ENCODE measurements at places on chromosomes 2 and 18.

- no peak for DNase-seq
These were observed 102.4 kb downstream of the CACNB4 start for GRCh38 chr2:151996243-151997003.

GRCh38 chr2:201152999-201153815 lies 29.7 kb upstream of the CASP10 start:
- no peak for DNase-seq

DNA sequence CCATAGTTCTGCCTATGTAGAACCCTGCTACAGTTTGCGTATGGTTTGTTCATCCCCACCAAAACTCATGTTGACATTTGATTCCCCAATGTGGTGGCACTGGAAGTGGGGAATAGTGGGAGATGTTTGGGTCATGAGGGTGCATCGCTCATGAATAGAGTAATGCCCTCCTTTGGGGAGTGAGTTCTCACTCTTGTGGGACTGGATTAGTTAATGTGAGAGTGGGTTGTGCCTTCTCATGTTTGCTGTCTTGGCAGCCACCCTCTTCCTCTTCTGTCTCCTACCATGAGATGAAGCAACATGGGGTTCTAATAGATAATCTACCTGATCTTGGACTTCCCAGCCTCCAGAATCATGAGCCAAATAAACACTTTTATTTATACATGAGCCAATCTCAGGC lies 237.2 kb upstream of the APCDD1 start:
- no peak for DNase-seq

- no peak for DNase-seq
These were observed 172.0 kb downstream of the MGAT5 start for GRCh38 chr2:134425724-134426496.

DNA sequence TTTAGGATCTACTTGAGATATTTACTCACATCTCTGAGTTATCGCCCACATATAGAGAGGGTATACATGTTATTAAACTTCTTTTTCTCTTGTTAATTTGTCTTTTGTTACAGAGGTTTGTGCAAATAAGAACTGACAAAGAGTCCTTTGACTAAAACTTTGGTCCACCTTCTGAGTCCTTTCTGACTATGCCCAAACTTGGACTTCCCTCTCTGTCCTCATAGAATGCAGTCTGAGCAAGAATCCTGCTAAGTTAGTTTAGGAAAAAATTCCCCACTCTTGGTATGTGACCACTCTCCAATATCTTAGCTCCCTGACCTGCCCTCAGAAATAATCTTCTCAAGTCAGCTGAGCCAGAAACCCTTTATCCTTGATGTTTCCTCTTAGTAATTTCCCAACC lies 257.5 kb upstream of the REG3G start:
- DNase-seq = no peak

GRCh38 chr18:58668211-58668610 lies 3.1 kb upstream of the MALT1 start:
- no peak for DNase-seq

DNA sequence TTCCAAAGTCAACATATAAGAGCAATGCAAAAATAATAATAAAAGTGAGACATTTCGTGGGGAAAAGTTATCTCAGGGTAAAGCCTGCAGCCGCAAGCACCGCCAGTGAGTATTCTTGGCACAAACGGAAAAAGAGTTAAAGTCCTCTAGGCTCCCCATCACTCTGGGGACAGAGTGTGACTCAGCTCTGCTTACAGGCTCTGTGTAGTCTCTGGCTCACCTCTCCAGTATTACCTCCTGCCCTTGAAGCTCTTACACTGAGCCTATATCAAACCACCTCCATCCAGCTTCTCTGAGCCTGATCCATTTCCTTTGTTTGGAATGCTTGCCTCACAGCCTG lies 55.5 kb downstream of the MTHFD2 start:
- no peak for DNase-seq

GRCh38 chr2:14516844-14517243 lies 115.7 kb upstream of the LRATD1 start:
- DNase-seq = no peak

GRCh38 chr2:237734905-237735623 lies 63.5 kb upstream of the RBM44 start:
- DNase-seq = no peak

- no peak for DNase-seq
These were observed 160.7 kb downstream of the RAB3GAP1 start for GRCh38 chr2:135212757-135213156.

GRCh38 chr2:230244211-230244610 lies 18.7 kb downstream of the SP140 start:
- no peak for DNase-seq

- DNase-seq = no peak
These were observed 68.4 kb upstream of the ALPP start for GRCh38 chr2:232310121-232310520.

GRCh38 chr2:161423421-161424393 lies 7.6 kb downstream of the TBR1 start:
- no peak for DNase-seq

DNA sequence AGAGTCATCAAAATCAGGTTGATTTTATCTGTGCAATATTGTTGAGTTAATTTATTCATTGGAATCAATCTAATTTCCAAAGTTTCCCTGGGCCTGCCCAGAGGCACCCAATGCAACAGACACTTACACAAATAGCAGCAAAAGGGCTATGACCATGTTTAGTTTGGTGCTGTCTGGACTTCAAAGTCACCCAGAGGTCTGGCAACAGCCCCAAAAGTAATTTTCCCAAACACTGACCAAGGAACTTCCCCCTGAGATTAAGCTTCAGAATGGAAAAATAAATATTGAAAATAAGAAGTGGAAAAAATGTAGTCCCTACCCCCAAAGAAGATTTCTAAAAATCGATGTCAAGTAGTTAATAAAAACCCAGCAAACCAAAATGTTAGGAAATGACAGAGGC lies 70.9 kb upstream of the RNF152 start:
- DNase-seq = no peak

GRCh38 chr2:181552808-181553207 lies 95.6 kb downstream of the ITGA4 start:
- no peak for DNase-seq

GRCh38 chr18:78602430-78602829 lies 377.2 kb upstream of the SALL3 start:
- DNase-seq = no peak

DNA sequence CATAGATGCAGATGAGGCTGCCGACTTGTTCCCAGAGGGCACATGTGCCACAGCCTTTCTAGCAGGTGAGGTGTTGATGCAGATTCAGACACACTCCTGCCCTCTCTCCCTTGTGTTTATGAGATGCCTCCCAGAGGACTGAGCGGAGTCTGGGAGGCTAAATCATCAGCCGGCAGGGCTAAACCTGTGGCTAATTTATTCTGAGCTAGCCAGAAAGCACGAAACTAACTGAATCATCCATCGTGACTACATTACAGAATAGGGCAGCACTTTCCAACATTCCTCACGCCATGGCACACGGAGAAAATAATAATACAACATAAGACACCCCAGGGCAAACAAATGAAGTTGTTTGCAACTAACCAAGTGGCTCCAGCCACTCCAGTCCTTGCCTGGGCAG lies 101.7 kb upstream of the FZD7 start:
- no peak for DNase-seq

- no peak for DNase-seq
These were observed 71.3 kb downstream of the PPP1R1C start for GRCh38 chr2:182057002-182057401.

DNA sequence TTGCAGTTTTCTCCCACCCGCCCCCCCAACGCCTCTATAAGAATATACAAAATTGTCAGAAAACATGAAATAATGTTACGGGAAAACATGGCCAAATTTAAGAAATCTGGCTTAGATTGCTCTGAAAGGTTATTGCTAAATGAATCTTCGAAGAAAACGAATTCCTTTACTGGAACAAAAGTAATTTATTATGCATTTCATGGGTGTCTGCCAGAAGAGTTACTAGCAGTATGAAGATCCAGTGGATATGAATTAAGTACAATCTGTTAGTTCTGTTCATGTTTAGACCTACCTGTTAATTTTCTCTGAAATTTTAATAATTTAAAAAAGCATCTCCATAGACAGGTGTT lies 21.9 kb downstream of the GATA6 start:
- DNase-seq = no peak

DNA sequence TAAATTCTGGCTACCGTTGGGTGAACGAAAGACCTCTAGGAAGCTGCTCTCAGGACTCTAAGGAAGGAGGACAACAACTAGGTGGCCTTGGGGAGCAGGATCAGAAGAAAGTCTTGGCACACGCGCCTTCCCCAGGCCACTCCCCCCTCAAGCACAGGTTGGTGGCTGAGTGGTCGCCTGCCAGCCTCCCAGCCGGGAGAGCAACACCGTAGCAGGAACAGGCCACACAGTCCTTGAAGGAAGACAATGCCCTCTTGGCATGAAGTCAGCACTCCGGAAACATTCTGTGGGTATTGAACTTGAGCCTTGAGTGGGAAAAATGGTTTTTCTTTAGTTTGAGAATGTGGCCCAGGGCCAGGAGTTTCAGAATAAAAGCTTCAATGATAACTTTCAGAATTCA lies 87.4 kb upstream of the AGAP1 start:
- DNase-seq = no peak

GRCh38 chr2:9228088-9228751 lies 21.6 kb downstream of the ASAP2 start:
- DNase-seq = no peak

DNA sequence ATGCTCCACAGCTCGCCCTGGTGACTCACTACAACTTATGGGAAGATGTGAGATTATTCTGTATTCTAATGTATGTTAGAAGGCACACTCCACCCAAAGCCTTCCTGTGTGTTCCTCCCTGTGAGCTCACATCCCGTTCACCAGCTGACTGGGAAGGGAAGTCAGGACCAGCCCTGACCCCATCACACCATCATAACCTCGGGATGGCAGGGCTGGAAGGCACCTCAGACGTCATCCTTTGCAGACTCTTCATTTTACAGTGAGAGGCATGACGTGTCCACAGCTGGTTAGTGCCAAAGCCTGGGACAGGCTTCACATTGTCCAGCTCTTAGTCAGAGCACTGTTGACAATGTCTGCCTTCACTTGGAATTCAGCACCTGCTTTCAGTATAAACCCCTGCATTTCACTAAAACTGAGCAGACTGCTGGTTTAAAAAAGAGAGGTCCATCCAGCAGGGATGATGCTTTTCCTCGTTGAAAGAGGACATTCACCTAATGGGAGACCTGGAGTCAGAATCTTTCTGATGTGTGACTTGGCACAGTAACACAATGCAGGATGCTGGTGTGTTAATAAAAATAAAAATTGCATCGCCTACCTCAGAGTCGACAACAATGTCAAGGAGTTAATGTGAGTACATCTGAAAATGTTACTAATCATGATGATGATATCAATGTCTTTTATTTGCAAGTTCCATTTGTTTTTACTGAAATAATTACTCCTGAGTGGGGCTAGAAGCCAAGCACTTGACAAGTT lies 418.0 kb upstream of the TNP1 start:
- DNase-seq = no peak

DNA sequence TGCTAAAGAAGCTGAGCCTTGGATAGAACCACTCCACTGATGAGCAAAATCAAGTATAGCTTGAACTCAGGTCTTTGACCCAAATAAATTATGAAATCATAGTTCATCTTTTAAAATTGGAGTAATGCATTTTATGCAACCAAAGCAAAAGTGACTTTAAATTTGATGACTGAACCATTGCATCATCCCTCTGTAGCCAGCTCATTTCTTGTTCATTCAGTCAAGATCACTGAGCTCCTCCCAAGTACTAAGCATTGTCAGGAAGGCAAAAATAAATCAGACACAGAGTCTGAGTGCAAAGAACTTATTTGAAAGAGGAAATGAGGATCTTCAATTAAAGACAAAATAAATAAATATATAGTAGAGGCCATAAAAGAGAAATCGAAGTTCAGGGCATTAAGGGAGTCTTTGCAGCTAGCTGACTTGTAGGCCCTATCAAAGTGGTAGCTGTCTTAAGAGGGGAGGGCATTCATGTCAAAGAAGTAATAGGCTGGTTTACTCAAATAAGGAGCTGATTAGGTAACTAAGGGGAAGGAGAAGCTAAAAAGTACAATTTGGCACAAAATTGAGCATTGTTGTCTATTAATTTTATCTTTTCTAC lies 411.8 kb downstream of the MTX2 start:
- DNase-seq = no peak

- DNase-seq = no peak
These were observed 161.5 kb upstream of the AGAP1 start for GRCh38 chr2:235332240-235332890.

GRCh38 chr2:12806549-12807242 lies 90.0 kb downstream of the TRIB2 start:
- no peak for DNase-seq

- no peak for DNase-seq
These were observed 167.1 kb upstream of the FOSL2 start for GRCh38 chr2:28225473-28226080.

DNA sequence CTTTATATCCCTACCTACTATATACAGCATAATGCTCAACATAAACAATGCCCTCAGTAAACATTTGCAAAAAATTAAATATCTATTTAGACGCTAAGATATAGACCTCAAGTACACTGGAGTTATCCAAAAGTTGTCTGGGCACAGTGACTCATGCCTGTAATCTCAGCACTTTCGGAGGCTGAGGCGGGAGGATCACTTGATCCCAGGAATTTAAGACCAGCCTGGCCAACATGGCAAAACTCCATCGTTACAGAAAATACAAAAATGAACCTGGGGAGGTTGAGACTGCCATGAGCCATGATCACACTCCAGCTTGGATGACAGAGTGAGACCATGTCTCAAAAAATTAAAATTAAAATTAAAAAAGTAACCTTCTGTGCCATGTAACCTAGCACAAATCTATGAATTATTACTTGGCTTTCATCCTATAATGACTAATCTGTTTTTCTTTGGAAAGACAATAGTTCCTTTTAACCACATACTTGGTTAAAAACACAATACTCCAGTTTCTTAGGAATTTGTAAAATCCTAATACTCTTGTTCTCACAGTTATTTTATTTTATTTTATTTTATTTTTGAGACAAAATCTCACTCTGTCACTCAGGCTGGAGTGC lies 6.7 kb upstream of the TNFAIP6 start:
- no peak for DNase-seq

DNA sequence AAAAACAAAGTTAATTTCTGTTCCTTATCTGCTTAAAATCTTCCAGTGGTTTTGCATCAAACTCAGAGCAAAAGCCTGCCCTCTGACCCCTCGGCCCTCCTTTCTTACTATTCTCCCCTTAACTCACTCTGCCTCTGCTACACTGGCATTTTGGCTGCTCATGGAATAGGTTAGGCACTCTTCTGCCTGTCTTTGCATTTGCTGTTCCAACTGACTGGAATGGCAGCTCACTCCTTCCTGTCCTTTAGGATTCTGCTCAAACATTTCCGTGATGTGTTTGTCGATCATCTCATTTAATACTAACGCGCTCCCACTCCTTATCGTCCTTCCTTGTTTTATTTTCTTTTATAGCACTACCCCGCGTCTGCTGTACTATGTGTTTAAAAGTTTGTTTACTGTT lies 815 bp downstream of the CEBPZ start:
- DNase-seq = no peak

- no peak for DNase-seq
These were observed 108.3 kb upstream of the LRATD1 start for GRCh38 chr2:14524041-14524802.

GRCh38 chr18:37672001-37672400 lies 106.4 kb upstream of the CELF4 start:
- DNase-seq = no peak

- DNase-seq = peak; percentile 86
These were observed 103.5 kb upstream of the CTDP1 start for GRCh38 chr18:79575891-79576685.
